ENCODE measurements at places on chromosomes 5 and 9.

DNA sequence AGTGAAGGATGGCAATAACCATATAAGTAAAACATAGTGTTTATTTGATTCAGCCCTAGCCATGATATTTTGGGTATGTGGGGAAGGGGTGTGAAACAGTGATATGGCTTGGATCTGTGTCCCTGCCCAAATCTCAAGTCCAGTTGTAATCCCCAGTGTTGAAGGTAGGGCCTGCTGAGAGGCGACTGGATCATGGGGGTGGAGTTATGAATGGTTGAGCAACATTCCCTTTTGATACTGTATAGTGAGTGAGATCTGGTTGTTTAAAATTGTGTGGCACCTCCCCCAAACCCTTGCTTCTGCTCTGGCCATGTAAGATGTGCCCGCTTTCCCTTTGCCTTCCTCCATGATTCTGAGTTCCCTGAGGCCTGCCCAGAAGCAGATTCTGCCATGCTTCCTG is 1804.6 kb downstream of the MAT2B start:
- no peaks in the 10 kb centered on the region for H3K4me1 ChIP-seq
- no peak for DNase-seq
- H3K4me3 ChIP-seq = no peak overlapping the region
- no peak overlapping the region for H3K27ac ChIP-seq
- no peaks in the 10 kb centered on the region for H3K36me3 ChIP-seq
- H3K27me3 ChIP-seq = no peaks in the 10 kb centered on the region

DNA sequence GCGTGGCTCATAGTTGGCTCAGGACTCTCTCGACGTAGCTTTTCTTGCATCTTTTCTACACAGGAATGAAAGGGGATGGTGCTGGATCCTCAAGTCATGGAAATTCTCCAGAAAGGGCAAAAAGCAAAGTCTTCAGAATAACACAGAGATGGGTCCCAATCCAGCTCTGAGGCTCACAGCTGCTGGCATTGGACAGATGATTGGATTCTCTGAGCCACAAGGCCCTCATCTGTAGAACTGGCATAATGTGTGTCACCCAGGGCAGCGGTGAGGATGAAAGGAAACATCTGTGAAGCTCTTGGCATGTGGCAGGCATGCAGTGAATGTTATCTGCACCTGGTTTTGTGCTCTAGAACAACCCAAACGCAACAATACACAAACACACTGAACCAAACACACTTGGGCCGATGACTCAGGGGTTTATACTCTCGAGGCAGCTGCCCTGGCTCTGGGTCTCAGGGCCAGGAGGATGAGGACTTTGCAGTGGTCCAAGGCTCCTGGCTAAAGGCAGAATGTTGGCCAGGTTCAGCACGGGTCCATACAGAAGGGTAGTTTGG is 64.0 kb upstream of the UBTD2 start:
- no peaks in the 10 kb centered on the region for H3K4me1 ChIP-seq
- peaks cover 11% of the 10 kb centered on the region for H3K27me3 ChIP-seq
- H3K36me3 ChIP-seq = no peaks in the 10 kb centered on the region
- no peak for DNase-seq
- H3K4me3 ChIP-seq = no peak overlapping the region

- H3K36me3 ChIP-seq = peaks cover 17% of the 10 kb centered on the region
- peaks cover 20% of the 10 kb centered on the region for H3K4me1 ChIP-seq
- DNase-seq = peak; percentile 72
- peak overlapping the region; percentile 93 for H3K27ac ChIP-seq
- H3K27me3 ChIP-seq = no peaks in the 10 kb centered on the region
These were observed 4.4 kb upstream of the IL3 start for GRCh38 chr5:132055808-132056609.

DNA sequence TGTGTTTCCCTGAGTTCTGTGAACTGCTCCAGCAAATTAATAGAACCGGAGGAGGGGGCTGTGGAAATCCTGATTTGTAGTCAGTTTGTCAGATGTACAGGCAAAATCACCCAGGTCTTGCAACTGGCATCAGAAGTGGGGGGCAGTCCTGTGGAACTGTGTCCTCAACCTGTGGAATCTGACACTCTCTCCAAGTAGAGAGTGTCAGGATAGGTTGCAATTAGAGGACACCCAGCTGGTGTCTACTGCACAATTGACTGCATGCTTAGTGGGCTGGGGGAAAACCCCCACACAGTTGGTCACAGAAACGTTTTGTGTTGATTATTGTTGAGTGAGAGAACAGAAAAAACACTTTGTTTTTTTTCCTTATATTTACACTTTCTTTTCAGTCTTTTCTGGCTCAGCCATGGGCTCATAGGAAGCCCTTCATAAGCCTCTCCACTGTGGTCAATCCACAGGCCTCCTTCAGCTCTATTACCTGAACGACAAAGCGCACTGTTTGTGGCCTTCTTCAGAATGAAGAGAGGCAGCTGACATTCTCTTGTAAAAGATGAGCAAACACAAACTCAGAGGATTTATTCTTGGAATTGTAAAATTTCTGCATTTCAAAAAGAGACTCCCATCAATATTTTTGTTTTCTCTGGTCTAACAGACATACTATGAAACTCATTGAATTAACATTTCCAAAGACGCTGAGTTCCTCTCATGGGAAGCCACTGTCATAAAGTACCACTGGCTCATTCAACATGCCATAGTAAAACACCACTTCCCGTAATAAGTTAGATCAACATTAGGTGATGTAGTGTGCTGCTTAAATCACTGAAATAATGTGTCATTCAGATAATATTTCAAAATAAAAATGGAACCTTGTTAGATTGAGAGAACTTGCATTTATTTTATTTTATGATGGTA is 348.9 kb upstream of the RFX3 start:
- H3K4me3 ChIP-seq = no peak overlapping the region
- H3K36me3 ChIP-seq = no peaks in the 10 kb centered on the region

- H3K27me3 ChIP-seq = peaks cover 18% of the 10 kb centered on the region
- H3K27ac ChIP-seq = no peak overlapping the region
- no peaks in the 10 kb centered on the region for H3K36me3 ChIP-seq
- DNase-seq = no peak
- no peaks in the 10 kb centered on the region for H3K4me1 ChIP-seq
- H3K4me3 ChIP-seq = no peak overlapping the region
These were observed 12.3 kb upstream of the SPATA31D4 start for GRCh38 chr9:81915801-81916505.

DNA sequence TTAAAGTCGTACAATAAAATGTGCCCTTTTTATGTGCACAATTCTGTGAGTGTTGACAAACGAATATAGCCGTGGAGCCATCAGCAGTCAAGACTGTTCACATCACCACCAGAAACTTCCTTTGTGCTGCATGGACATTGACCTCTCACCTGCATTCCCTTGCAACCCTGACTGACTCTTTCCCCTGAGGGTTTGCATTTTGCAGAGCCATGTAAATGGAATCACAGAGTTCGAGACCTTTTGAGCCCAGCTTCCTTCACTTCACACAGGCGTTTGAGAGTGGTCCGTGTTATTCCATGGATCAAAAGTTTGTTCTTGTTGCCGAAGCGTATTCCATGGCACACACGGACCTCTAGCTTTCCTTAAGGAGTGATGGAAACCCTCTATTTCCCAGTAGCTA is 328.2 kb downstream of the DRD1 start:
- no peak overlapping the region for H3K4me3 ChIP-seq
- H3K36me3 ChIP-seq = no peaks in the 10 kb centered on the region
- H3K27ac ChIP-seq = no peak overlapping the region

DNA sequence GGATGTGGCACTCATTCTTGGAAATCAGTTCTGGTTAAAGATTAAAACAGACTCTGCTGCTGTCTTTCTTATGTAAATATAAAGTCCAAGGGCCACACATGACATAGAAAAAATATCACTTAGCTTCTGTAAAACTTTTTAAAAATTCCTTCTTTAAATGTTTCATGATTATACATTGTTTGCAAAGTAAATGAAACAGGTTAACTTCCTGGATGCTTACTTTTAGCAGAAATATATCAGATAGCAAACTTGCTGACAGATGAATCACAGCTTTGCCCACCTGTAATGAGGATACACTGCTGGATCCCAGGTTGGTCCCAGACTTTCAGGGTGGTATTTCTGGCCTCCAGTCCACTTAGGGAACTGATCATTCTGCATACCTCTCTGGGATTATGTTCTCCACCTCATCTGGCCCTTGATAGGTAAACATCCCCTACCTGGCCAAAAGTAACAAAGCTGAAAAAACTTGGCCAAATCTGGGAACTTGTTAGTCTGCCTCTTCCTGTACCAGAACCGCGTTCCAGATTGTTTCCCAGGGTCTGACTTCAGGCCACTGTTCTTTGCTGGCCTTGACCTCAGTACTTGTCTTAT is 340.5 kb downstream of the ADGRV1 start:
- no peaks in the 10 kb centered on the region for H3K4me1 ChIP-seq
- no peaks in the 10 kb centered on the region for H3K27me3 ChIP-seq
- no peak overlapping the region for H3K27ac ChIP-seq
- DNase-seq = no peak

All from effector memory CD8-positive, alpha-beta T cell (primary cell).